ENCODE measurements at places on chromosomes 7 and 10.

- no peak for DNase-seq
Measured at GRCh38 chr10:14326581-14326980, 4.1 kb downstream of the FRMD4A start.

DNA sequence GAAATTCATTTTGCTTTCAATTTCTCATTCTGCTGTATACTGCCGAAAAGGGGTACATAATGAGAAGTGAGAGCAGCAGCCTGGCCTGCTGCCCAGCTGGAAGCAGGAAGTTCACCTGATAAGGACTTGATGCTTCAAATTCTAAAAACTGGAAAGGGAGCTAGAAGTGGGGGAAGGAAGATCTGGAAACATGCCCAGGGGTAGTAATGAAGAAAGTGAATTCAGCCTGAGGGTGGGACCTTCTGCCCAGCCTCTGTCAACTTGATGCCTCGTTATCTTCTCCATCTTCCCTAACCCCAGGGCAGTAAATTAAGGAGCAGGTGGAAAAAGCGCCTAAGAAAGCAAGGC is 69.4 kb downstream of the ARMH3 start:
- no peak for DNase-seq

GRCh38 chr10:78266741-78267469 is 233.2 kb downstream of the RPS24 start:
- DNase-seq: no peak

- DNase-seq: no peak
Measured at GRCh38 chr7:157853076-157853788, 516.4 kb downstream of the DNAJB6 start.

- DNase-seq: no peak
Measured at GRCh38 chr7:50346545-50347497, 42.3 kb downstream of the IKZF1 start.

- DNase-seq: no peak
Measured at GRCh38 chr7:31957090-31957720, 113.0 kb downstream of the PDE1C start.

GRCh38 chr7:67448271-67448670 is 451.6 kb downstream of the TYW1 start:
- DNase-seq: no peak

- no peak for DNase-seq
Measured at GRCh38 chr10:74947781-74948401, 121.5 kb downstream of the KAT6B start.

GRCh38 chr7:26658389-26659084 is 205.9 kb downstream of the SKAP2 start:
- DNase-seq: no peak

- no peak for DNase-seq
Measured at GRCh38 chr7:148898845-148899484, 14.9 kb upstream of the EZH2 start.

DNA sequence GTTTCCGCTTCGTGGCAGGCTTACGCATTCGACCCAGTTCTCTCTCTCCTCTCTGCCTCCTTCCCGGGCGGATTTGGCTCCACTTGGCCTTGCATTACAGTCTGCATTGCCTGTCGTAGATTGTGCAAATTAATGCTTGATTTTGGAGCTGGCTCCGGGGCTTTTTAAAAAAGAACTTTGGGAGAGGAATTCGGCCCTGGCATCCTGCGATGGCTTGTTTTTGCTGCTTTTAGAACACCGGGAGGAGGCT is 767 bp downstream of the EIF4EBP2 start:
- DNase-seq: no peak

DNA sequence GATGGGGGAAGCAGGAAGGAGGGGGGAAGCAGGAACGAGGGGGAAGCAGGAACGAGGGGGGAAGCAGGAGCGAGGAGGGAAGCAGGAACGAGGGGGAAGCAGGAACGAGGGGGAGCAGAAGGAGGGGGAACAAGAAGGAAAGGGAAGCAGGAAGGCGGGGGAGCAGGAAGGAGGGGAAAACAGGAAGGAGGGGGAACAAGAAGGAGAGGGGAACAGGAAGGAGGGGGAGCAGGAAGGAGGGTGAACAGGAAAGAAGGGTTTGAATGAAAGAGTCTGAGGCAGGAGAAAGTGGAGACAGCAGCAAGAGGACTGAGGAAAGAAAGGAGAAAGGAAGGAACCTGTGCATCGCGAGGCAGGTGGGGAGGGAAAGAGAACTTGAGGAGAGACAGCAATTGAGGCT is 256.6 kb downstream of the PTEN start:
- no peak for DNase-seq

- peak; percentile 44 for DNase-seq
Measured at GRCh38 chr10:44016589-44017482, 368.1 kb downstream of the CXCL12 start.

- DNase-seq: no peak
Measured at GRCh38 chr10:70341016-70341415, 41.4 kb downstream of the LRRC20 start.

DNA sequence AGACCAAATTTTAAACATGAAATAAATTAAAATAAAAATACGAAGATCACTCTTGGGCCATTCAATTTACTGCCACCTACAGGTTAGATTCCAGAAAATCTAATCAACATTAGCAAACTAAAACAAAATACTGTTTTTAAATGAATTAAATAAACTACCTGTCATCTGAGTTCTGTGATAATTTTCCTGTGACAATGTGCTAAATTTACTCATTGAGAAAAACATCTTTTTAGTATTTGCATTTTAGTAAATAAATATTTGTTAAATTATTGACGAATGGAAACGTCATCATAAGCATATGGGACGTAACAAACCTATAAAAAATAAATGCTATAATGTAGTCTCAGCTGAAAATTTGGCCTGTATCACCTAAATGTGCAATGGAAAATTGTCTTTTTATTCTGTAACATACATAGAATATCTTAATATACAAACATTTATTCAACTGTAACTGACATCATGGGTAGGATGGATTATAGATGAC is 72.1 kb downstream of the ITGB8 start:
- no peak for DNase-seq

DNA sequence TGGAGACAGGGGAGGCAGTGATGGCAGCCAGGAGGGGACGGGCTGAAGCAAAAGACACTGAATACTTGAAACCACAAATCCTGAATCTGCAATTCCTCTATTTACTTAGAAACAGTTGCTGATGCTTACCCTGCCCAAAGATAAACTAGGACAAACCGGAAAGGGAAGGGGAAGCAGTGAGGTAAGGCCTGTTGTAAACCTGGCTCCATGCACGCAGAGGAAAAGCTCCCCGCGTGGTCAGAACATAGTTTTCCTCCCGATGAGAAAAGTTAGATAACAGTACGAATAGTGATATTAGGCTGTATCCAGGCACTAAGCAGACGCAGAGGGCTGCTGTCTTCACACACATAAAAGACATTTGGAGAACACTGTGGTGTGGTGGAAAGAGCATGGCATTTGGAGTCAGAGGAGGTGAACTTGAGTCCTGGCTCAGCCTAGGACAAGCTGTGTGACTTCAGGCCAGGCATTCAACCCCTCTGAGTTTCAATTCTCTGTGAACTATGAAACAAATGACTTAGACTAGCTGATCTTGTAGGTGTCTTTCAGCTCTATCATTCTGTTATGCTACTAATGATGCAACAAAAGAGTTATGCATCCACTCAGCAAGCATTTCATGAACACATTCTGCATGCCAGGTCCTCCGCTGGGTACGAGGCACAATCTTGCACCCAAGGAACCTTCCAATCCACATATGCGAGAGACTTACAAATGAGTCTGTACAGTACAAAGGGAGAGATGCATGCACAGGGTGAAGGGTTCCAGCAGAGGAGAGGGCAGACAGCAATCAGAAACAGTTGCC is 80.9 kb downstream of the SORBS1 start:
- peak; percentile 37 for DNase-seq

- DNase-seq: no peak
Measured at GRCh38 chr7:32164341-32164996, 94.3 kb upstream of the PDE1C start.

- DNase-seq: no peak
Measured at GRCh38 chr7:28480595-28480994, 68.3 kb downstream of the CREB5 start.

GRCh38 chr10:69734797-69735468 is 66.8 kb upstream of the COL13A1 start:
- DNase-seq: no peak

GRCh38 chr10:48476279-48476982 is 128.4 kb downstream of the ARHGAP22 start:
- no peak for DNase-seq

DNA sequence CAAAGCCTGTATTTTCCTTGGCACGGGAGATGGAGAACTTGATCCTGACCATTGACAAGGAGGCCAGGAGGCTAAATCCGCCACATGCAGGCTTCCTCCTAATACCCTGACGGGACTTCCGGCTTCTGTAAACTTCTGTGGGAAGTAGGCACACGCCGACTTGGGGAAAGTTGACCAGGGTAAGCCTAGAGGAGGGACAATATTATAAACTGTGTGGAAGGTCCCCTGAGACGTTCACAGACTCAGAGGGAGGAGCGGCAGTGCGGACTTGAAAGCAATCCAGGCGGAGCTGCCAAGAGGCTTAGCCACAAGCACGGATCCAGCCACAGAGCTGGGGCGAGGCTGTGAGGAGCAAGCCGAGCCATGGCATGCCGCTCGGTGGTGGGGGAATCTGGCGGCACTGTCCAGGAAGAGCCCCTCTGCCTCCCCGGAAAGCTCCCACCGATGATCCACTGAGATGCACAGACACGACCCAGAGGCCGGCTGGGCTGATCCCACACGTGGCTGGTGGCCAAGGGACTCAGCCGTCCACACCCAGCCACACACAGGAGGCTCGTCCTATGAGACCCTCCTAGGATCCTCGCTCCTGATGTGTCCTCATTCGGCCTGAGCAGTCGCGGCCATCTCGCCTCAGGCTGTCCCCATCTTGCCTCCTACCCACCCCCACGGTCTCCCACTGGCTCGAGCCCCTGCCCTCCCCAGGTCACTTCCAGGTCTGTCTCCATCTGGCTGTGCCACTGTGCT is 40.0 kb upstream of the INSIG1 start:
- peak; percentile 73 for DNase-seq

GRCh38 chr7:2864999-2865670 is 21.0 kb upstream of the GNA12 start:
- DNase-seq: peak; percentile 60

- no peak for DNase-seq
Measured at GRCh38 chr10:63554657-63555056, 33.5 kb downstream of the REEP3 start.

DNA sequence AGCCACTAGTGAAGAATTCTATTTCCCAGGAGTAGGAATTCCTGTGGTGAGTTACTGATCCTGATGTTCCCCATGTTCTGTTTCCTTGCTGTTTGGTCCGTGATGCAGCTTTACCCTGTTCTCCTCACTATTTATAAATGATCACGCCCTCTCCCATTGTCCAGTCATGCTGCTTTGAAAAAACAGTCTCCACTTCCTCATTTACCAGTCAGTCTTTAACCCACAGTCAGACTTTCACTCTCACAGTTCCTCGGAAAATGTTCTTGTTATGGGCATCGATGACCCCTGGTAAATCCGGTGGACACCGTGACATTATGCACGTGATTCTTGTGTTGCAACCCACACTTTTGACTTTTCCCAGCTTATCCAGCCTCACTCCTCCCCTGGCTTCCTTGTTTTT is 14.4 kb downstream of the SCIN start:
- peak; percentile 59 for DNase-seq

- no peak for DNase-seq
Measured at GRCh38 chr7:32072397-32072796, 2.2 kb upstream of the PDE1C start.

DNA sequence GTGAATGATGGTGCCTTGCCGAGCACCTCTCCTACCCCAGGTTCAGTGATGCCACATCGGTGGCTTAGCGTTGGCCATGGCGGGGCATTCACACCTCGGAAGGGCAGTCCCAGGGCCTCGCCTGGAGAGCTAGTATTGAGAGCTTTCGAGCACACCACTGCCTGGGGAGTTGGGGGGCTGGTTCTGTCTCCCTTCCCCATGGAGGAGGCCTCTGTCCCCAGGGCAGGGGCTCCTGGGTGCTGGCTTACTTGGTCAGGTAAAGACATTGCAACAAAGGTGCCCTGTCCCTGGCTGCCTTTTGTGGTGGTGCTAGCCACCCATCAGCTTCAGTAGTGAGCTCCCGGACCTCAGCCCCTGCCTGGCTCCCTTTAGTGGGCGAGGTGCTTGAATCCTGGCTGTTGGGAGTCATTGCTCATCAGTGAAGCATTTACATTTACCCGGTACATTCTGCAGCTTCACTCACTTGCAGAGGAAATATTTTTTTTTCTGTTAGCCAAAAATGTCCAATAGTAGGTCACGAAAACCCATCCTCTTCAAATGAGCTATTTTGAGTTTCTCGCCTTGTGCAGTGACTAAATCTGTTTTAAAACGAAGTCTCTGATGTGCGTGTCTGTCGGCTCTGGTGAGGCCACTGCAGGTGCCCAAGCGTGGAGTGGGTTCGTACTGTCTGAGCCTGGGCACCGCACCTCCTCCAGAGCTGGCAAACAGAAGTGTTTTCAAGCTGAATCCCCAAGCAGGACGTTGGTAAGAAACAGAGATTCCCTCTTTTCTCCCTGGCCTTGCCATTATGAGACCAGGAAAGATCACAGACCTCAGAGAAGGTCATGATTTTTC is 95.5 kb downstream of the INPP5A start:
- DNase-seq: no peak

DNA sequence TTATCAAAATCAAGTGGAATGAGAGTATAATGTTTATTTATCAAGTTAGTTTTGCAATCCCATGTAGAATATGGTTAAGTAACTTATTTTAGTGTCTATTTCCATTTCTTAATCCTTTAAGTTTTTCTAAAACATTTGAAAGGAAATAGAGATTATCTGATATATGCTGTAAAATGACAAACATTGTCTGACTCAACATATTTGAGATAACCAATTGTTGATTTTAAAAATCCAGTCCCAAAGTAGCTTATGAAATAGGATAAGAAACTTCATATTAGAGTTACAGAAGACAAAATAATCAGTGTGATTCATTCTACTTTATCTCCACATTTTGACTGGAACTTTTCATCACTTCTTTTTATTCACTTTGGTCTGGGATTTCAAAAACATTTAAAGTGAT is 38.7 kb upstream of the CDK1 start:
- no peak for DNase-seq

DNA sequence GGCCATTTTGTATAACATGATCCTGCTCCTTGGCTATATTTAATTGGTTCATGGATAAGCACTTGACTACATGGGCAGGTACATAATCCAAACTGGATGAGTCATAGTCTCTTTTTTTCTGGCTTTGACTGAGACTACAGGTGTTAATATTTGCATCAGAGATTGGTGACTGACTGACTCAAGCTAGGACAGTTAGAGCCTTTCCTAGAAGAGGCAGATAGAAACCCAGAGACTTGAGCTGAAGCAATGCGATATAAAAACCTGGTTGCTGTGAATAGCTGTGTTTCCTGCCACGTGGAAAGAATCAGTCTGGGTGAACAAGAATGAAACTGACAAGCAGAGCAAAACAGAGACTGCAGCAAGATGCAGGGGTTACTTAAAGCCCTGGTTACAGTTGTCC is 81.0 kb downstream of the SAMD9 start:
- DNase-seq: no peak
